ENCODE measurements at places on chromosomes 6 and 20.

GRCh38 chr6:112620812-112621569 is 273.9 kb downstream of the RFPL4B start:
- DNase-seq = no peak

- DNase-seq = no peak
Measured at GRCh38 chr6:44494011-44494501, 106.5 kb downstream of the CDC5L start.

- DNase-seq = no peak
Measured at GRCh38 chr6:16762268-16762549, 949 bp upstream of the ATXN1 start.

GRCh38 chr6:136784910-136785746 is 7.1 kb downstream of the MAP3K5 start:
- DNase-seq = no peak

- peak; percentile 59 for DNase-seq
Measured at GRCh38 chr6:20688710-20689500, 154.6 kb downstream of the CDKAL1 start.

DNA sequence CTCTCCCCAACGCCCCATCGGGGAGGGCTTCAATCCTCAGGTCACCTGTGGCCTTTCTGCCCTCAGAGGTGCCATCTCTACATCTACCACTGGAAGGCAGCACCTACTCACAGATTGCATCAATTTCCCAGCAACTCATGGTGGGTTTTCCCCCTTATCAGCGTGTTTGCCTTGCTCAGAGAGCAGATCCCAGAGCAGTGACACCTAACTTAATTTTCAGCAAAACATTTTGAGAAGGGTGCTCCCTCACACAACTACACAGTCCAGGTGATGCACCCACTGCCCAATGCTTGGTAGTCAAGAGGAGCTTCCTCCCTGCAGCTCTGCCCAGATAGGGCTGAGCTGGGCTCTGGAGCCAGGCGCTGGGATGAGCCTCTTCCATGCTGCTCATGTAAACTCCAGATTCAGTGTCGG is 48.2 kb downstream of the PLG start:
- DNase-seq = peak; percentile 39

GRCh38 chr20:19915111-19915798 is 101.9 kb upstream of the NAA20 start:
- DNase-seq = no peak

DNA sequence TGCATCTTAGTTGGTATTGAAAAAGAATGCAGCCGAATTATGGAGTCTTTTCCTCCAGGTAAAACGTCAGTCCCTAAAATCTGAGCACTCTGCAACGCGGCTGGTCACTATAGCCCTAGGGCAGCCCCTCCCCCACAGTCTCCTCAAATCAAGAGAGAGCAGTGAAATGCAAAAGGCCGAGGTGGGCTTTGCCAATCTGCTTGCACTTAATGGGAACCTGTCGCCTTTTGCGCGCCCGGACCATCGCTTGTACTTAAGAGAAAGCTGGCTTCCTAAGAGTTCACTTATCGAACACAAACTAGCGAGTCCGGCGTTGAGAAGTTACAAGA is 447 bp downstream of the MCM3 start:
- no peak for DNase-seq

DNA sequence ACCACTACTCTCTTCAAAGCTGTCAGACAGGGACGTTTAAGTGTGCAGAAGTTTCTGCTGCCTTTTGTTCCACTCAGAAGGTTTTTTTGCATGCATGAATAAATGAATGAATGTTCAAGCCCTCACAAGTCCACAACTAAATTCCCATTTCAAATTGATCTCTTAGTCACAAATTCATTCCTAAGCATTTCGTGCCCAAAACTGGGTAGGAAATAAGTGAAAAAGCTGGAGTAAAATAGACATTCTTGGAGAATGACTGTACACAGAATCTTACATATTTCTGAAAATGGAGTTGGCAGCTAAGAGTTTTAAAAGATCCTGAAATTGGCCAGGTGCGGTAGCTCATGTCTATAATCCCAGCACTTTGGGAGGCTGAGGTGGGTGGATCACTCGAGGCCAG is 117.6 kb downstream of the PERP start:
- no peak for DNase-seq

DNA sequence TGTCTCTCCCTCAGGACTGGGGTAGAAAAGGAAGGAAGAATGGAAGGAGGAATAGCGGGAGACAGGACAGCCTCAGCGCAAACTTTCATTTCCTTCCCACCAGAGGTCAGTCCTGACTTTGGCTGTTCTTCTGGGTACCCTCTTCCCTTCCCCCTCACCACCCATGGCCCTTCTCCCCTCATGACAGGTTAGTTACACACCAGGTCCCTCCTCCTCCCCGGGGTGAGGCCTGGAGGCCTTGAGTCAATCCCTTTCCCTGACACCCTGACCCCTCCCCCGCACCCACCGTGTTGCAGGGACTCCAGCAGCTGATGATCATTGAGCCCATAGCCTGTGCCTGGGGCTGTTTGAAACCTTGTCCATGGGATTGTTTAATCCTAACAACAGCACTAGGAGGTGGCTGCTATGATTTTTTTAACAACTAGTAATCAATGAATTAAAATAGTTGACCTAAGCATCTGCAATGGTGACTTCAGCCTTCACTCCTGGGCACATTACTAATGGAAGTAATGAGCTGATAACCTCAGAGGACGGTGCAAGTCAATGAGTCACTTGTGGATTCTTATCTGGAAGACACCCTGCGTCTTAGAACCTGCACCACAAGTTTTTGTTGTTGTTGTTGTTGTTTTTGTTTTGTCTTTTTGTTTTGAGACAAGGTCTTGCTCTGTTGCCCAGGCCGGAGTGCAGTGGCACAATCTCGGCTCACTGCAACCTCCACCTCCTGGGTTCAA is 46.6 kb upstream of the CCDC167 start:
- no peak for DNase-seq

DNA sequence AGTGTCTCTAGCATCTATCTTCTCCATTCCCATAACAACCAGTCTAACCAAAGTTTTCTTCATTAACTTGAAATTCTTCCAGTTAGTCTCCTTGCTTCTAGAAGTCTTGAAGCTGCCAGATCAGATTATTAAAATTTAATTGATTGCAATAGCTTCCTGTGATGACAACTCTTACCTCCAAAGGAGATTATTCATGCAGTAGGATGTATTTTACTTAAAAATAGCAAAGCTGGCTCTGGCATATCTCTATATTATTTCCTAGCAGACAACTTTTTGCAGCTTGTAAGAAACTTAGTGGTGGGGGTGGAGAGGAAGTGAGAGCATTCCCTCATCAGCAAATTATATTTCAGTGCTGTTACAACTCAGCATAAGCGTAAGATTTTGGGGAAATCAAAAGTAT is 290.4 kb downstream of the GRIK2 start:
- no peak for DNase-seq

DNA sequence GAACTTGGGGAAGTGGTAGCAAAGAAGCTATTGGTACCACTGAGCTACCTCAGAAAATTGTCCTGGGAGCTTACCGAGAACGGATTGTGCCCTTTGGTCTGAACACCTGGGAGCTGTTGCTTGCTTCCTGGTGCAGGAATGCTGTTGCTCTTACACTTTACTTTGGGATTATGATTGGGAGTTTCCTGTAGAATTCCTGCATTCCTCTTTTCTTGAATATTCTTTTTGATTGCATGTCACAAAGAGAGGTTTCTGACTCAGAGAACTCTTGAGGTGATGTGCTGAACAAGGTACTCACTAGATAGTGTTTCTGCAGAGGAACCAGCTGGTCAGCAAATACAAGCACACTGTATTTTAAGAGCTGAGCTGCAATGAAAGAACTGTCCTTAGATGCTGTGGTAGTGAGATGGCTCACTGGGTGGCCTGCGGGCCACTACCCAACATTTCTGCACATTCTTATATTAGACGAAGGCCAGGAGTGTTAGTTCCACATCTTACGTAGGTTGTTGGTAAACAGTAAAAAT is 35.0 kb downstream of the LRRC1 start:
- no peak for DNase-seq

- no peak for DNase-seq
Measured at GRCh38 chr6:127902933-127903332, 2.1 kb upstream of the THEMIS start.

DNA sequence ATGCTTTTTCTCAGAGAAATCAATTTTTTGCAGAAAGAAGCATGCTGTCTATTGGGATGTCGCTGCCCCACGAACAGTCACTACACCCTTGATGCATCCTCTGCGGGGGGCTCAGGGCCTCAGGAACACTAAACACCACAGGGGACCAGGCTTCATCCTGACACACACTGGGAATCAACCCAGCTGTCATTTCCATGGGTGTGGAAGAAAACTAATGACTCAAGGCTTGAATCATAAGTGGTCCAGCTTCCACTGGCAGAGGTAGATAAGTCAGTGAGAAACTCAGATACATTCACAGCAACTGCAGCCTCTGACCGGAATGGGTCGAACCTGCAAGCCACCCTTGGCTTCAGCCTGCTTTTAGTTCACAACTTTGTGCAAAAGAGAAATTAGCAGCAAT is 81.3 kb upstream of the SPTLC3 start:
- DNase-seq = no peak

GRCh38 chr6:53730767-53731166 is 64.0 kb upstream of the LRRC1 start:
- no peak for DNase-seq

DNA sequence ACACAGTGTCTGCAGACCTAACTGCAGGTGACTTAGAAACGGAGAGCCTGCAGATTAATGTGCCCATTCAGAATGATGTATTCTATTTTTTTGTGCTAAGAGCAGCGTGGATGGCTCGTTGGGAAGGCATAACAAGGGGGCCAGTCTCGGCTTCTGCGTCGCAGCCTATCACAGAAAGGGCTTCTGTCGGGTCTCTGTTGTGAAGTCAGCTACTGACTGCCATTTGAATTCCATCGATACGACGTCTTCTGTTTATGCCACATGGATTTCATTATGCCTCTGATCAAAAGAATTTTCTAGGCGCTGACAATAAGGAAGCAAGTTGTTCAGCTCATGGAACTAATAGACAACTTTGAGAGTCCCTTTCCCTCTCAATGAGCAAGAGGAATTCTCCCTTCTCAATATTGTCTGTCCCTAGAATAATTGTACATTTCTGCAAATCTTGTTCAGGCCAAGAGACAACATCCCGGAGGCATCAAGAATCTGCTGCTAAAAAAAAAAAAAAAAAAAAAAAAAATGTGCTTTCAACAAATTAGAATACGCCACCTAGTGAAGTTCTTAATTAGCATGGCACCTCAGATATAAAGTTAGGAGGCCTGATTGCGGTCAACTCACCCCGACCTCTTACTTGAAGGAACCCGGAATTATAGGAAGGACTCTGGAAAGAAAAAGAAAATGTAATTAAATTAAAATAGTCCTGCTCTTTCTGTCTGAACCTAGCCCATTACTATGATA is 223.9 kb downstream of the TSHZ2 start:
- no peak for DNase-seq

DNA sequence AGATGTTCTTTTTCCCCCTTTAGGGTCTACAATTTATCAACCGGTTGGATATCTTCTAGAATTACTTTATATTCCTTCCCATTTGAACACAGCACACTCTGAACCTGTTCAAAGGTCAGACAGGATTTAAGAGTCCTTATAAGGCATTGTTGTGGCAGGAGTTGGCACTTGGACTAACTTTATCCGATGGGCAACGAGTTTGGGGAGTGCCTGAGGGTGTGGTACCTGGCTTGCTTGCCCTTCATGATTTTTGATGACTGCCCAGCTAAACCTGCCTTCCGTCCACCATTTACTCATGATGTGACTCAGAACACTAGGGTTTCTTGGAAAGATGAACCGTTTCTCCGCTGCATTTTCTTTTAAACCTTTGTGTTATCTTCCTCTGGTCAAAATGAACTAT is 285.2 kb downstream of the FOXC1 start:
- DNase-seq = no peak

DNA sequence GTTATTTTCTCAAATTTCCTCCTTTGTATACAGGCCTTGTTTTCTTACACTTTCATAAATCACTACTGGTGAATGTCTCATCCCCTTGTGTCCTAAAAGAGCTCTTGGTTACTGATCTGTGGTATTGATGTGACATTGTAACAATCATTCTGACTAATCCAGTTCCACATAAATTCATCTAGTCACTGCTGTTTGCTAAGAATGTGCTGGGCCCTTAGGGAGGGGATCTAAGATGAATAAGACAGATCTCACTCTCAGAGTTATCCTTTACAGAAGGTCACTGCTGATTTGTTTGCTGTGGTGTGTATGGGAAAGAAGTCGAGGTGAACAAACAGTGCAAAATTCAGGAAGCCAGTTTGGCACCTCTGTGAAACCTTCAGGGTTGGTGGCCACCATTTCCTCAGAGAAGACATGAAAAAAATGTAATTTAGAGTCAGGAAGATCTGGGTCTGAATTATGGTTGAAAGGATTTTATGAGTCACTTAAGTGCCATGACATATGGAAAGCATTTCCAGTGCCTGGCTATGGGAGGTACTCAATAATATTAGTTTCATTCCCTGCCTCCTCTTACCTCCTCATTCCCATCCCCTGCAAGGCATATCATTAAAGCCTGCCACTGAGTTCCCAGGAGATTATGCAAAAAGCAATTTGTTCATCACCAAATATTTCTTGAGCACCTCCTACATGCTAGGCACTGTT is 121.8 kb downstream of the COL9A1 start:
- DNase-seq = no peak

DNA sequence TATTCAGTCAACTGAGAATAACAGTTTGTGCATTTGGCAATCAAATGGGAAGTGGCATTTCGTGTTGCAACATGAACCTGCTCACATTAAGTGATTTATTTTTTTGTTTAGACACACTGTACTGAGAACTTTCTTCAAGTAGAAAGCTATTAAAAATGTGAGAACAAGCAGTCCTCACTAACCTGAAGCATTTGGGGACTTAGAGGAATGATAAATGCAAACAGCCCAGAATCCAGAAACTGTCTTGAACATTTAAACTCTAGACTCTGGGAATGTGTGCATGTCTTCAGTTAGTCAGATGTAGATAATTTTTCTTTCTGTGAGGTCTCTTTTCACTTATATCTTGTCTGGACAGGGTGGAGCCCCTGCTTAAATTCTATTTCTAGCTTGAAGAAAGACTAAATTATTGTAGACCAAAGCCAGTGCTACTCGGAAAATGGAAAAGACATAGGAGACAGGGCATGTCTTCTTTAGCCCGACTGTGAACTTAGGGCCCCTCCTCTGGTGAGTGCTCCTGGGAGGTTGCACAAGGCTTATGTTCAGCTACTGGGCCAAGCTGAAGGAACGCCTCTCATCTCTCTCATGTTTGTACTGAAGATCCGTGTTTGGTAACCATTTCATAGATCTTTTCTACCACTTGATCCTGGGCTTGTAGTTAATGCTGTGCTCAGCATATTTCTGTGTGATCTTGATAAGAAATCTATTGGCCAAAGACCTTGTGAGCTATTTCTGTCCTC is 70.1 kb downstream of the SLX4IP start:
- no peak for DNase-seq

GRCh38 chr6:137631323-137631722 is 137.1 kb upstream of the OLIG3 start:
- DNase-seq = no peak

GRCh38 chr6:46184114-46184513 is 13.3 kb upstream of the ENPP5 start:
- no peak for DNase-seq

GRCh38 chr20:46040902-46041535 is 12.0 kb downstream of the SLC12A5 start:
- DNase-seq = no peak

- no peak for DNase-seq
Measured at GRCh38 chr6:6798448-6798860, 209.9 kb downstream of the LY86 start.

Measured in GM12878 (cell line).